ENCODE measurements at places on chromosomes 4 and X.

DNA sequence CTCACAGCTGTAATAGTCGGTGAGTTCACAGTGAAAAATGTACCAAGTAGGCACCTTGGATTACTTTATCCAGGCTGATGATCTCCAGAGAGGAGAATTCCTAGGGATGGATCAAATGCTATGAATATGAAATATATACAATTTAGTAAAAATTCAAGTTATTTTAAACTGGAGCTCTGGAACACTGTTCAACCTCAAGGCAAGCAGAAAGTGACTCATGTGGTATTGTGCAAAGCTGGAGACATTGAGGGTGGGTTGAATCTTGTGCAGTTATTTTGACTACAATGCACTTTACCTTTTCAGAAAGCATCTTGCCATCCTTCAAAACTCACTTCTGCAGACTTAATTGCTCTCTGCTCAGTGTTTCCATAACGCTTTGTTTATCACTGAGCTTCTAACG lies 43.4 kb downstream of the OSTC start:
- DNase-seq, result no peak

- no peak for DNase-seq
These were observed 28.5 kb downstream of the PJA1 start for GRCh38 chrX:69136546-69137331.

GRCh38 chr4:113701169-113701568 lies 60.4 kb downstream of the CAMK2D start:
- no peak for DNase-seq

DNA sequence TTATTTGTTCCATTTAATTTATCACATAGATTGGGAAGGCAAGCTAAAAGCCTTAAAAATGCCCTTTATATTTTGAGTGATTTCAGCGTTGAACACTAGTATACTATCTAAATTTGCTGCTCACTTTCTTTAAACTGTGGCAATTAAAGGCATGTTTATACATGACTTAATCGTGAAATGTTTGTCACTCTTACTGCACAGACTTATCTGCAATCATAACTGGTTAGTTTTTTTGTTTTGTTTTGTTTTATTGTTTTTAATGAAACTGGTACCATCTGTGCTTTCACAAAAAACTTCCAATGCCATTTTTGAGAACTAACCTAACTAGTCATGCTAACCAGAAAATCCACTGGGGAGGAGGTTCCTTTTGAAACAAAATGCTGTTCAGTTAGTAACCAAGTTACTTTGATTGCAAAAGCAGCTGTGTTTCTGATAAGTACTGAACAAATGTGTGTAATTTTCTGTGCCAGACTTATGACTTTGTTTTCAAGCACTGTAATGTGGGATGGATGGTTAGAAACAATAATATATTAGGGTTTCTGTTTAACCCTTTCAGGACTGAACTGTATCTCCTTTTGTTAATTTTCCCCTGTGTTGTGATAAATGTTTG lies 56.1 kb downstream of the CCKAR start:
- DNase-seq, result no peak

DNA sequence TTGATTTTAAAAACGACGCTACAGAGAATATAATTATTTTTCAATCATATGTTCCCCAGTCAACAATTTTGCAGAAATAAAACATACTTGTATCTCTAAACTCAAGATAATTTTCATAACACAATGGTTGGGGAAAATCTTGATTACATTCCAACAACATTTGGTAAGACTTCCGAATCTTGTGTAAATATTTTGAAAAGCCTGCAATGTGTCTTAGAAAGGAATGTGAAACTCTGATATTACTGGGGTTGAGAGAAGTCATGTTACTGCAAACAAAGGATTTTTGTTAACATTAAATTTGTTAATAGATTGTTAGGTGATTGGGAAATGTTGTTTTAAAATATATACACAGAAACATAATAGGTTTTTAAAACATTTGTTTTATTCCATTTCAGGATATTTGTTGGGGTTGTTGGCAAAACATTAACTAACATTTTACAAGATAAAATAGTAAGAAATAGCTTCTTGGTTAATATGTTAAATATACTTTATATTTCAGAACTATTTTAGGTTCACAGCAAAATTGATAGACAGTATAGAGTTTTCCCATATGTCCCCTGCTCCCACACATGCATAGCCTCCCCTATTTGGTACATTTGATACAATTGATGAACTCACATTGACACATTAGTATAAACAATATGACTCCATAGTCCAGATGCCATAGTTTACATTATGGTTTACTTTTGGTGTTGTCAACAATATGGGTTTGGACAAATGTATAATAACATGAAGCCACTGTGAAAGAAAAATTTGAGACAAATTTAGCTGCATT lies 218.6 kb upstream of the FAM47A start:
- no peak for DNase-seq
